ENCODE measurements at places on chromosomes 12 and 14.
A peak's percentile ranks its signal among the peaks of the same experiment; 100 is the strongest.

DNA sequence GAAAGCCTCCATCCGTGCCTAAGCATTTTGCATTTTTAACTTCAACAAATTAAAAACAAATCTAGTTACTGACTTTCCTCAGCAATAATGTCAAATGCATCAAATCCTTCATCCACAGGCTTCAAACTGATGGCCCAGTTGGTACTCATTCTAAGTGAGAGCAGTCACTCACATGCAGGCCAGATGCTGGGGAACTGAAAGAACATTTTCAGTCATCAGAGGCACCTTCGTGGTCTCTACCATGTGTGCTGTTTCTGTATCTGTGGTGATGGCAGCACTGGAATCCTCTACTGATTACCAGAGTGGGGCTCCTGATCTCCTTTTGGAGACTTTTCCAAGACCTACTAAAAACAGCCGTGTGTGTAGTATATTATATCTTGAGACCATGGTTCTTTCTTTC, 145.2 kb downstream of the PRIMA1 start:
- DNase-seq: no peak

DNA sequence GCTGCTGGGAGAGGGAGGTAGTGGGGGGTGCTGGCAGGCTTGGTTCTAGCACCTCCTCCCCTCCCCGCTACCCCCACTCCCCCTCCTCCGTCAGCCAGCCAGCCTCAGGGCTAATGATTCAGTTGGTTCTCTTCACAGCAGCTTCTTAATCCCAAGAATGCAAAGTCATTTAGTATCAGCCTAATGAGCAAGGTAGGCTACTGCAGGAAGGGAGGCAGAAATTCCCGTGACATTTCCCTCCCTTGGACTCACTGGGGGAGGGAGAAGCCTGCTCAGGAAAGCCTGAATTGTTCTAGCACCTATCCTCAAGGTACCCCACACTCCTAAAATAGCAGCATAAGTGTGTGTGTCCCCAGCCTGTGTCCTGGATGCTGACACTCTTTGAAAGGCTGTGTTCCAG, 29.8 kb downstream of the ITPK1 start:
- DNase-seq: no peak

GRCh38 chr12:43805149-43805859, 813 bp downstream of the TWF1 start:
- no peak for DNase-seq

GRCh38 chr14:75333606-75334548, 55.2 kb downstream of the FOS start:
- DNase-seq: peak; percentile 86

- DNase-seq: no peak
Observed at GRCh38 chr12:111222027-111222414, 146.9 kb downstream of the PHETA1 start.

GRCh38 chr12:98227162-98227561, 288.2 kb upstream of the TMPO start:
- no peak for DNase-seq

DNA sequence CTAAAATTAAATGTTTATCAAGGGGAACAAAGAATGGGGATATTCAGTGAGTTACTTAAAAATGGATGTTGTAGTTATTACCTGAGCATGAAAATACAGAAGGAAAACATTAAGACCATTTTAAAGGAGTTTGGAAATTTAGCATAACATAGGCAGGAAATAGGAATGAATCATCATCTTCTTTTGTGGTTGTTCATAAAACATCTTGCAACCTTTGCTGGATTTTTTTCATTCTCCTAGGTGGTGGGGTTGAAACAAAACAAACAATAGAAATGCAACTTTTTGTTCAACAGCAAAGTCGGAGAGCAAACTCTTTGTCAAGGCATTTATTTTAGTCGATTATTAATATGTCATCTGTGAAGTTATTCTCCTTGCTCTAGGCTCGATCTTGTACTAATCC, 275.1 kb downstream of the IPO8 start:
- no peak for DNase-seq

- peak; percentile 66 for DNase-seq
Observed at GRCh38 chr14:103136388-103137271, 13.4 kb downstream of the TNFAIP2 start.

DNA sequence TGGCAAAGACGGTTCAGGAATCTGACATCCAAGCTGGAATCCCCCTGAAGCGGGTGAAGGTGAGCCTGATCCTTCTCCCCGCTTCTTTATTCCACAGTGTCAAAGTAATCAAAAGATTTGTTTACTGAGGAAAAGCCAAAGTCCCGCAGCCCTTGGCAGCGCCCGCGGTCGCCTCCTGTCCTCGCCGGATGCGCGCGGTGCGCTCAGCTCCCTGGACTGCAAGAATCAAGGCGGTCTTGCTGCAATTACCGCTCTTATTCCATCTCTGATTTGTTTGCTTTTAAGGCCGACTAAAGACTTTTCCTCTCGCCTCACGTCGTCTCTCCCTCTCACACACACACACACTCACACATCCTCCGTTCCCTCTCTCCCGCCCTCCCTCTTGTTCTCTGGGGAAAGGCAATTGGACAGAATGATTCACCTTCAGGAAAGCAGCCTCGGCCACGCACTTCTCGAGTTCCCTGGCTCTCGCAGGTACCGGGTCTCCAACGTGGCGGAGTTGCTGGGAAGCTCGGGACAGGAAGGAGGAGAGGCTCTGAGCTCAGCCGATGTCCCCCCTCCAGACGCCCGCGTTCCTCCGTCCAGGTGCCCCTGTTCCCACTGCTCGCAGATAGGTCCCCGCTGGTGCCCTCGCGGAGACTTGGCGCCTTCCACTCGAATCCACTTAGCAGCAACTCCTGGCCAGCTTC, 68.6 kb upstream of the USP15 start:
- DNase-seq: no peak

DNA sequence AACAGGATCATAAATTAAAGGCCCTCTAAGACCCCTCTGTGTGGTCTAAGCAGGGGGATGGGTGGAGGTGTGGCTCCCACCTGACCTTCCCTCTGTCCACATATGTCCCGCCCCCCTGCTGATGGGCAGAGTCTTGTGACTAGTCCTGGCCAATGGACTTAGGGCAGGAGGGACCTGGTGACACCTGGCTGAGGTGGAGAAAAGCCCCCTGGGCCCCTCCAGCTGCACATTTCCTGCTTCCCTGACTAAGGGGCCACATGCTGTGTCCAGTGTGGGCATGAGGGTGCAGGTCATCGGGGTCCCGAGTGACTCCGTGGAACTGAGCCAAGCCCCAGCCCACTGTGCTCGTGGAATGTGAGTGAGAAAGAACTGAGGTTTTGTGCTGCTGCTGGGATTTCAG, 254.7 kb downstream of the ADGRD1 start:
- DNase-seq: no peak

DNA sequence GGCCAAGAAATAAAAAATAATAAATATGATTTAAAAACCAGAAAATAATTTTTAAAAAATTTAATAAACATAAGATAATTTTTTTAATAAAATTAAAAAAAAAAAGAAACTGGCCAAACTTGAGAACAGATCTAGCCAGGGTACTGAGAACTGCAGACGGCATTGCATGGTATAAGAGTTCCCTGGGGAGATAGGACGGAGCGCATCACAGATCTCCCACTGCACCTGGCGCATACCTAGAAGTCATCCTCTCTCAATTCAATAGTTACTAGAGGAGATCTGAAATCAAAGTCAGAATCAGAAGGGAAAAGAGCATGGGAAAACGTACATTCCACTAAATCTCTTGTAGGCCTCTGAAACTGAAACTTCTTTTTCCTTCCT, 58.9 kb upstream of the BCL2L14 start:
- no peak for DNase-seq

DNA sequence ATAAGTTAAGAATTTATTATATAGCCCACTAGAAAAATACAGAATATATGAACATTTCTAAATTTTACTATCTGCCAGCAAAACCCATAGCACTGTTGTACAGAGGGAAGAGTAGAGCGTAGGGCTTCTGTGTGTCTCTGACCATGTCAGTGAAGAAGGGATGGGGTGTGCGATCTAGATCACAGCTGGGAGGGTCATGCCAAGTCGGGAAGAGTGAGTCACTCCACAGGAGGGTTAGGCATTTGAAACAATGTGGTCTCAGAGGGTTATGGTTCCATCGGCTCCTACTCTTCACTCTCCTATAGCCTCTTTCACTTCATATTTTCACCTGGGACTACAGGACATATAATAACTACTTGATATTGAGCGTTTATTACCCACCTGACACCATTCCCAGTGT, 185.1 kb upstream of the DDHD1 start:
- DNase-seq: no peak

GRCh38 chr12:51868821-51869495, 18.9 kb upstream of the ANKRD33 start:
- no peak for DNase-seq

- DNase-seq: no peak
Observed at GRCh38 chr12:10771132-10771733, 31.2 kb downstream of the TAS2R7 start.

DNA sequence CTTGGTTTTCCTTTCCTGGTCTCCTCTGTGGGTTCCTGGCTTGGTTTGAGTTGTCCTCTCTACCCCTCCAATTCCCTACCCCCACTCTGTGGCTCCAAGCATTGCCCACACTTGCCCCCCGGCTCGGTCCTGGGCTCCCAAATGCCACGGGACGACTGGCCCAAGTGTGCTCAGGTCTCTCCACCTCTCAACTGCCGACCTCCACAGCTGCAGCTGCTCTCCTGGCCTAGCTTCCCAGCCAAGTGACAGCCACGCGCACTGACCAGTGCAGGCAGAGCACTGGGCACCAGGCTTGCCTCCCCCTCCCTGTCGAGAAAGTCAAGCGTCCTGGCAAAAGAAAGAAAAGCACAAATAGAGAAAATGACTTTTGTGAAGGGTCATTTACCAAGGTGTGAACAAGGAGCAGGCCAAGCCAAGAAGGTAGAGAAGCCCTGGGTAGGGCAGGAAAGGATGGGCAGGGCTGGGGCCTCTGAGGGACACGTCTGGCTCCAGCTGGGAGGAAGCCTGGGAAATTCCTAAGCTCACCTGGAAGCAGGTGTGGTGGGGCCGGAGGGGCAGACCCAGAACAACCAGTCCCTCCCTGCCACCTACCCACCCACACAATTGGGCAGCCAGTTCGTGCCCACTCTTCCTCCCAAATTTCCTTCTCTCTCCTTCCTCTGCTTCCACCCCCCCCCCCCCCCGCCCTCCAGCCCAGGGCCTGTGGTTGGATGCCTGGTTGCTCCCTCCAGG, 1.8 kb upstream of the CEP170B start:
- DNase-seq: no peak

DNA sequence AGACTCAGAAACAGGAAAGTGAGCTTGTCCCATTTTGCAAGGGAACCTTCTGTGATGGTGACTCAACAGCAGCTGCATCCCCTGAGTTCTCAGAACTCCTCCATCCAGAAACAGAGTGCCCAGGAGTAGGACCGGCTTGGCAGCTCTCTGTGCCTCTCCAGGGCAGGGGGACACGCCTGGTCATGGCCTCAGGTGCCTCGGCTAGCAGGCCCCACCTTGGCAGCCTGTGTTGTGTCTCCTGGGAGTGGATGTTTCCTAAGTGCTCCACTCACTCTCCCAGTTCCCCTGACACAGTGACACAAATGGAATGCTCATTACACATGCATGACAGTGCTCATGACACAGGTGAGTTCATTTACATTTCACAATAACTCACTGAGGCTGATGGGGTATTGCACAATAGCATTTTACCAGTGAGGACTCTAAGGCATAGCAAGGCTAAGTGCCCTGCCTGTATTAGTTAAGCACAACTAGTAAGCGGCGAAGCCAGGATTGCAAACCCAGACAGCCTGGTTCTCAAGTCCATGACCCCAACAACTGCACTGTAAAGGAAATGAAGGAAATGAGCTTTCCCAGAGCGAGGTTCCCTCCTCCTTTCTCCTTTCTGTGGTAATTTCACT, 47.4 kb downstream of the CALM1 start:
- no peak for DNase-seq

GRCh38 chr14:48527832-48528231, 852.4 kb upstream of the MDGA2 start:
- no peak for DNase-seq

DNA sequence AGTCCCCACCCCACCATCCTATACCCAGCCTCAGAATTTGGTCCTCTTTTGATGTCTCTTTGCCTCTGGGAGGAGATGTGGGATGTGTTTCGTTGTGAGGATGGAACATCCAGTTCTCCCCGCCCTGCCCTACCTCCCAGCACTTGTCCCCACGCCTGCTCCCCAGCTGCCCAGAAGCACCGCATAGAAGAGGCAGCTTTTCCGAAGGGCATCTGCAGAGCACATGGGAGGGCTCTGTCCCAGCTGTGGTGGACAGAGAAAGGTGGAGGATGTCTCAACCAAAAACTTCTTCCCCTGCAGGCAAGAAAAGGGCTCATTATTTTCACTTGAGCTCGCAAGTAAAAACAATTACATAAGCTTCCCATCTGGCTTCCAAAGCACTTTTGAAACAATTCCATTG, 302.6 kb downstream of the PCNX1 start:
- DNase-seq: no peak

- DNase-seq: no peak
Observed at GRCh38 chr12:32785557-32785956, 29.9 kb upstream of the YARS2 start.

- no peak for DNase-seq
Observed at GRCh38 chr12:119748497-119748896, 80.6 kb downstream of the PRKAB1 start.

GRCh38 chr12:85575120-85576096, 260.8 kb downstream of the RASSF9 start:
- DNase-seq: peak; percentile 1

GRCh38 chr14:103073876-103074728, 9.9 kb upstream of the LBHD2 start:
- no peak for DNase-seq

- DNase-seq: no peak
Observed at GRCh38 chr14:63200035-63200740, 4.1 kb upstream of the RHOJ start.

GRCh38 chr12:121443193-121443870, 43.4 kb downstream of the RNF34 start:
- peak; percentile 19 for DNase-seq

GRCh38 chr12:63985456-63985855, 141.0 kb downstream of the SRGAP1 start:
- DNase-seq: no peak

- DNase-seq: no peak
Observed at GRCh38 chr12:28456934-28457710, 266.9 kb downstream of the CCDC91 start.

GRCh38 chr12:83010169-83010804, 323.6 kb downstream of the TMTC2 start:
- DNase-seq: no peak

GRCh38 chr12:116002890-116003536, 274.5 kb downstream of the MED13L start:
- no peak for DNase-seq

DNA sequence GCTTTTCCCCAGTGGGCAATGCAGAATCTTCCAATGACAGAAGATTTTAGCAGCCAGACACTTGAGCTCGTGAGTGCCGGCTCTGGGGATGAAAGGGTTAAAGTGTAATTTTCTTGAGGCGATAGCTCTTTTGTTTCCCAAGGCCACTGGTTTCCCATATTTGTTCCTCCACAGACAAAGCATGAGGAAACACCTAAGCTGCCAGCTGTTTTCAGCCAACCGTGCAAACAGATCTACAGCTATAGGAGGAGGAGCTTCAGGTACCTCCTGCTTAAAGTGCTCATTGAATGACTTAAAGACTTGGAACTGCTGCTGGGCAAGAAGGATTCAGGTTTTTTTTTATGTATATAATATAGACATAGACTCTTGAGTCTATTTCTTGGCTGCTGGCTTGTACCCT, 1311.5 kb downstream of the TMEM121 start:
- no peak for DNase-seq

GRCh38 chr12:93536766-93537488, 35.5 kb upstream of the SOCS2 start:
- DNase-seq: no peak
